ENCODE measurements at places on chromosomes 4 and X. TPM values are rescaled to one million over a fixed set of nuclear protein-coding genes. Genes with fewer than 3 reads are reported as not detected.

PWWP3B gene
- polyA plus RNA-seq, result 2.0 TPM

ANK2 gene
- polyA plus RNA-seq, result 21.2 TPM

NALF2 gene
- polyA plus RNA-seq, result 1.4 TPM

HELT gene
- polyA plus RNA-seq, result not detected

PABPC4L gene
- polyA plus RNA-seq, result 0.62 TPM

AREG gene
- 0.32 TPM for polyA plus RNA-seq

FAM47E gene
- polyA plus RNA-seq, result 23.8 TPM

MORC4 gene
- 13.4 TPM for polyA plus RNA-seq

ZFX gene
- polyA plus RNA-seq, result 12.5 TPM

DNA sequence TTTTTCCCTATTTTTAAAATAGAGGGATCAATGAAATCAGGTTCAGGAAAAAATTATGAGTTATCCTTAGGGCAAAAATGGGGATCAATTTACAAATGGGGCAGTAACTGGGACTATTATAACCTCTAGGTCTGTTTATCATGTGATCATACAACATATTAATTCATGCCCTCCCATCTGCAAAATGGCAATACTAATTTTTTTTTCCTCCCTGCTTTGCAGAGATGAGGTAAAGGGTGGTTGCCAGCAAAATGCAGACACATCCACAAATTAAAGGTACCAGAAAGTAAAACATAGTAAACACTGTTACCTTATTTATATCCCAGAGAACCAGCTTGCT, 467 bp downstream of the HSD17B11 start:
- no peak for DNase-seq

- no peak for DNase-seq
Measured at GRCh38 chr4:187075514-187075913, 351.9 kb upstream of the FAT1 start.

- DNase-seq, result no peak
Measured at GRCh38 chrX:149374751-149375150, 130.4 kb downstream of the IDS start.

- peak; percentile 32 for DNase-seq
Measured at GRCh38 chrX:100413229-100413628, 3.2 kb upstream of the PCDH19 start.

DNA sequence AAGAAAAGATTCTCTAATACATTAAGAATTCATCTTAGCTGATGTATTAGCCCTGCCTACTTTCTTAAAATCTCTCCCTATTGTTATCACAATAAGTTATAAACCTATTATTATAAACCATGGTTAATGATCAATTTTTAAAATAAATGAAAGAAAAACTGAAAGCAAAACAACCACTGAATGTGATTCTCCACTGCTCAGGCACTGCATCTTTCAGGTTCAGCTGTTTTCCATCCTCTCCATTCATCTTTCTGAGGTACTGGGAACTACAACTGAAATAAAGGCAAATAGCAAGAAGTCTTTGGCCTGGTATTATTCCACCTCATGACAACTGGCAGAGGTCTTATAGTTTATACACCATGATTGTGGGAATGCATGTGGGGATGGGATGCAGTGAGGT, 798.9 kb upstream of the AADAT start:
- no peak for DNase-seq

DNA sequence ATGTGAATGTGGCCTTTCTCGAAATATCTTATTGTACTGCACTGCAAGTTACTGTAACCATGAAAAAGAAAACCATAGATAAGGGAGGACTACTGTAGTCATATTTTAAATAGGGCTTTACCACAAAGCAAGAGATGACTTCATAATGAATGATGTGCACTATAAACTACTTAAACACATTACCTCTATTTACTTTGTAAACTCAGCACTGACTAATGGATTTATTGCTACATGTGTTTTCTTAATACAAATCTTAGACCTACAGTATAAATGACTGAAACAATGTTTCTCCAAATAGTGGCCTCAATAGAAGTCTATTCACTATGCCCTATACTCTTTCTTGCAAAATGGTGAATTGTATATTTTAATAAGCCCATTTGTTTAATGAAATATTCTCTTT, 61.1 kb downstream of the HDX start:
- DNase-seq, result no peak

DNA sequence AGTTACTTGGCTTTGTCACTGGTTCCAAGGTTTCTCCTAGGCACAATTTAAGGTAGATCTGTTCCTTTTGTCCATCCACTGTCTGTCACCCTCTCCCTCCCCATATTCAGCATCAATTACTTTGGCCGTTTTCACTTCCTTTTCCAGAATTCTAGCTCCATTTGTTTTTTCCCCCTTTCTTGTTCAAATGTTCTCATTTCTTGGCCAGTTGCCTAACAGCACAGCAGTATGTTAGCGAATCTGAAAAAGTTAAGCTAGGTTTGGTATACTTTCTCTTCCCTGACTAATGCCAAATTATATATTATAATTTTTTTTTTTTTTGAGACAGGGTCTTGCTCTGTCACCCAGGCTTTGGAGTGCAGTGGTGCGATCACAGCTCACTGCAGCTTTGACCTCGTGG, 409.1 kb upstream of the TEX13C start:
- no peak for DNase-seq

- no peak for DNase-seq
Measured at GRCh38 chrX:133857640-133858269, 127.6 kb downstream of the GPC3 start.

DNA sequence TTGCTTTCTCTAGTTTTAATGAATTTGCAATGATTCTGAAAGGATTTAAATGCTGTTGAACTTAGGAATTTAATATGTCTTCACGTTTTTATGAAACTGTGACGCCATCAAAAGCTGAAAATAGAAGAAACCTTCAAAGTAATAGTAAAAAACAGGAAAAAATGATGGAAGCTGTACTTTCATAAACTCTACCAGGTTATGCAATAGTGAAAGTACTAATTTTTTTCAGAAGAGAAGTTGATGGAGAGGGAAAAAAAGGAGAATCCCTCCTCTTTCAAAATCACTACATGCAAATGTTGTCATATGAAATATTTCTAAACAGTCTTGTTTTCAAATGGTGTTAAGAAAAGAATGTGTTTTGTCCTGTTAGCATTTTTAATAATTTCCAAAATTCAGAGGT, 73.6 kb downstream of the ZNF330 start:
- no peak for DNase-seq

- DNase-seq, result peak; percentile 29
Measured at GRCh38 chrX:11427453-11428071, 134.3 kb downstream of the AMELX start.

GRCh38 chrX:78838709-78839108, 91.2 kb downstream of the LPAR4 start:
- no peak for DNase-seq

DNA sequence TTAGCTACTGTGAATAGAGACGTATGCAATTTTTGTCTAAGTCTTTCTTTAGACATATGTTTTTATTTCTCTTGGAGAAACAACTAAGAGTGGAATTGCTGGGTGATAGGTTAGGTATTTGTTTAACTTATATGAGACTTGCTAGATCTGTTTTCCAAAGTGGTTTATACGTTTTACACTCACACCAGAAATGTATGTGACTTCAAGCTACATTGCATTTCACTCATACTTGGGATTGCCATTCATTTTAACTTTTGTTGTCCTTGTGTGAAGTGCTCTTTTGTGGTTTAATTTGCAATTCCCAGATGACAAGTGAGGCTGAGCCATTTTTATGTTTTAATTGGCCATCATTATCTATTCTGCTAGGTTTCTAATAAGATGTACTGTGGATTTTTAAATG, 817.2 kb downstream of the GLUD2 start:
- DNase-seq, result no peak

DNA sequence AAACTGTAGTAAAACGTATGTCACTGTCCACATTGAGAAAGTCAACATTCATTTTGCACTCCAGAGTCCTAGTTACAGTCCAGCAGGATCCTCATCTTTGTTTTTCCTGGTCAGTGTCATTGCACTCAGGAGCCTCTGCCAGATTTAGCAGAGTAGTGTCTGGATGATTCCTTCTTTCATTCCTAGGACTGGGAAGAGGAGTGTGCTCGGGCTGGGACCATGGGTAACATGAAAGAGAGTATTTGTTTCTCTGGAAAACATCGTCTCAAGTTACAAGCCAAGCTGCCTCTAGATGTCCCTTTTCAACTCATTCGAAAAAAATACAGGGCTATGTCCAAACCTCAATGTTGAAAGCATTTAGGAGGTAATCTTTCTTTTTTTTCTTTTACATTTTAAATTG, 69.9 kb upstream of the TNIP3 start:
- no peak for DNase-seq

DNA sequence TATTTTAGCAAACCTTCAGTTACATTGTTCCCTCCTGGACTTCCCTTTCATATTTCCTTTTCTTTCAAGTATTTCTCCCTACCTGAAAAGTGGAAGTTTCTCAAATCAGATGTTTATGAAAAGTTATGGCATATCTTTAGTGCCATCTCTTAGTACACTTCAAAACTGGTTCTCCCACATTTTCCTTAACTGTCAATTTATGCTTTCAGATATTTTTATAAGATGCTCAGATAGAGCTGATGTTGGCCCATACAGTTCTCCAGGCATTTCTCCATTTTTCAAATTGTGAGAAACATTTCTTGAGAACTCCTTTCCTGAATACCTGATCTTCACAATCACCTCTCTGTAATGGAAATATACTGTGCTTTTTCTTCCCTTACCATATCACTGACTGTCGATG, 32.5 kb upstream of the AP1AR start:
- DNase-seq, result no peak

DNA sequence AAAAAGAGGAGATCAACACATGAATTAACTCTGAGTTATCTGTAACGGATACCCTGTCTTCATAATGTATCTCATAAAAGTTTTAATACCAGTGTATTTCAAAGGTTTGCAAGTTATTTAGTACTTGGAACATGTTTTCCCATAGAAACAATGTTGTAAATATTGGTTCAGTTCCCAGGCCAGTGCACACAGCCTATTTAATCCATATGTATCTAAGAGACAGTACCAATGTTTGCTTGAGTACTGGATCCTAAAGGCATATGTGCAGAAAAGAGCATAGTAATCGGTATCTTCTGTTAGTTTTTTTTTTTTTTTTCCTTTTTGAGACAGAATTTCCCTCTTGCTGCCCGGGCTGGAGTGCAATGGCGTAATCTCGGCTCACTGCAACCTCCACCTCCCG, 46.1 kb downstream of the SLIT2 start:
- no peak for DNase-seq

- no peak for DNase-seq
Measured at GRCh38 chr4:122894827-122895226, 27.6 kb downstream of the NUDT6 start.

- DNase-seq, result no peak
Measured at GRCh38 chr4:5084911-5085475, 33.7 kb downstream of the STK32B start.

DNA sequence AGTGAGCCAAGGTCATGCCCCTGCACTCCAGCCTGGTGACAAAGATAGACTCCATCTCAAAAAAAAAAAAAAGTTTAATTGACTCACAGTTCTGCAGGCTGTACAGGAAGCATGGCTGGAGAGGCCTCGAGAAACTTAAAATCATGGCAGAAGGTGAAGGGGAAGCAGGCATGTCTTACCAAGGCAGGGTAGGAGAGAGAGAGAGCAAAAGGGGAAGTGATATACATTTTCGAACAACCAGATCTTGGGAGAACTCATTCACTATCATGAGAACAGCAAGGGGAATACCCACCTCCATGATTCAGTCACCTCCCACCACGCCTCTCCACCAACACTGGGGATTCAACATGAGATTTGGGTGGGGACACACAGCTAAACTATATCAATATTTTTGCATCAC, 315.2 kb upstream of the HTR2C start:
- DNase-seq, result no peak

GRCh38 chrX:21721195-21721594, 36.7 kb downstream of the SMPX start:
- no peak for DNase-seq

DNA sequence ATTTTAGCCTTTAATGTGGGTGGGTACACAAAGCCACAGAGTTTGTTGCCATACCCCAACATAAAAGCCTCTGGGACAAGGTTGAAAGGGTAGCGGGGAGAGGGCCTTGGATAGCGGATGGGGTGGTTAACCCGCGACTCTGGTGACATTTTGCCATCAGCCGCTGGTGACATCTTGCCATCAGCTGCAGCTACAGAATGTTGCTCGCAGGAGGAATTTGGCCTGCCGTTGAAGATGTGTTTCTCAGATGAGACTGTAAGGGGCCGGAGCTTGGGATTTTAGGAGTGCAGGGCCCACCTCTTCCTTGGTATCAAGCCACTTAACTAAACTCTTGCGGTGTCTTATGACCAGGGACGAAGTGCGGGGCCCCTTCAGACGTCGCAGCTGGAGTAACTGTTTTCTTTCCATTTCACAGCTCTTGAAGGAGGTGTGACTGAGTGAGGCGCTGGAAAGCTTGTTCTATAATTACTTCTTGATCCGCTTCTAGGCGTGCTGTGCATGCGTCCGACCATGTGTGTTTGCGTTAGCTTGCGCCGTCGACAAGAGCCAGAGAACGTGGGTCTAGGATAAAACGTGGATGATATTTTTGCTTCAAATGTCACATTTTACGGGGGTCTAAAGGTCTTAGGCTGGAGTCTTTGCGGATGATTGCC, 820 bp upstream of the RASL11B start:
- no peak for DNase-seq

DNA sequence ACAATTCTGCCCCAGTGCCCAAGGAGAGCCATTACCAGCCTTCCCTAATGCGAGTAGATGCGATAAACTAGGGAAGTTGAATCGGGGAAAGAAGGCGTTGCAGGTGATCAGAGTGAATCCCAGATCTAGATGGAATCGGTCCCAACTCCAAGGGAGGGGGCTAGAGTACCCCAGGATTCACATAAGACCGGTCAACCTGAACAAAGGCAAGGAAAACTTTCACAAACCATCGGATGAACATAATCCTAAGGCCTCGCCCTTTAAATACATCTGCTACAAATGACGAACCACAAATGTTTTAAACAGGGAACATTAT, 11.2 kb upstream of the ZCCHC13 start:
- no peak for DNase-seq

DNA sequence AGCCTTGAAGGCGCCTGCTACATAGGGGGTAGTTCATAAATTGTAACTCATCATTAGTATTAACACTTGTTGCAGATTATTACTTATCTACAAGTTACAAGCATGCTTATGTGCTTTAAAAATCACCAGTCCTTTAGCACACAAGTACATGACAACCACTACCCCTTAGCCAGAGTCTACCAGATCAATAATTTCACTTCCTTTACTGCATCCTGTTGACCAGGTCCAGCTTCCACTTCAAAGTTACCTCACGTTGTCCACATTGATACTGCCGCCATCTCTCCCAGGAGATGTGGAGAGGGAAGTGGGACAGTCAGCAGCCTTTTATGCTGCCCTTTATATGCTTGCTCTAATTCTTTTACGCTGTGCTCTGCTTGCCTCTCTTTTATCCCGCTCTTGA, 231.3 kb upstream of the CXXC4 start:
- no peak for DNase-seq

GRCh38 chr4:41111791-41112190, 102.6 kb downstream of the APBB2 start:
- DNase-seq, result no peak

DNA sequence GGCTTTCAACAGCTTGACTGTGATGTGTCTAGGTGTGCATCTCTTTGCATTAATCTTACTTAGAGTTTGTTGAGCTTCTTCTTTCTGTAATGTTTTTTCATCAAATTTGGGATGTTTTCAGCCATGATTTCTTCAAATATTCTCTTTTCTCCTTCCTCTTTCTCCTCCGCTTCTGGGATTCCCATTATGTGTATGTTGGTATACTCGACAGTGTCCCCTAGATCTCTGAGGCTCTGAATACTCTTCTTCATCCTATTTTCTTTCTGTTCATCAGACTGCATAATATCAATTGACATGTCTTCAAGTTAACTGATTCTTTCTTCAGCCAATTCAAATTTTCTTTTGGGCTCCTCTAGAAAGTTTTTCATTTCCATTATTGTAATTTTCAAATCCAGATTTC, 25.9 kb downstream of the STPG2 start:
- no peak for DNase-seq
